Activated CD8-positive, alpha-beta memory T cell treated with anti-CD3 and anti-CD28 coated beads, Interleukin-2, amount 10 ng/mL, durations not matched to agents 7 days and 5 days (primary cell): ENCODE measurements at places on chromosomes 6 and 20.

DNA sequence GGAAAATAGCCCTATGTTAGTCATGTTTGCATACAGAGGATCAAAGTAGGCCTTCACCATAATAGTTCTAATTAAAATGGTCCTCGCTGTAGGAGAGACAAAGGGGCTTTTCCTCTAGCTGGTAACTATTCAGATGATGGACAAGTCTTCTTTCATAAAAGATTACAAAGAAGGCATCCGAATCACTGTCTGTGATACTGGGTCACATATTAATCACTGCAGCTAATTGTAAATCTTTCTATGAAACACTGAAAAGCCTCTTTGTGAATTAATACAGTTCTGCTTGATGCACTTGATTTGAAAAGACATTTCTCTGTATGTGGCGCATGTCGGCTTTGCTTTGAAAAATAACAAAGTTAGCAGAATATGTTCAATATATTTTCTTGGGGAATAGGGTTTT, 520.8 kb downstream of the KIF16B start:
- DNase-seq, result no peak

GRCh38 chr6:42710316-42710715, 12.1 kb downstream of the PRPH2 start:
- DNase-seq, result no peak

DNA sequence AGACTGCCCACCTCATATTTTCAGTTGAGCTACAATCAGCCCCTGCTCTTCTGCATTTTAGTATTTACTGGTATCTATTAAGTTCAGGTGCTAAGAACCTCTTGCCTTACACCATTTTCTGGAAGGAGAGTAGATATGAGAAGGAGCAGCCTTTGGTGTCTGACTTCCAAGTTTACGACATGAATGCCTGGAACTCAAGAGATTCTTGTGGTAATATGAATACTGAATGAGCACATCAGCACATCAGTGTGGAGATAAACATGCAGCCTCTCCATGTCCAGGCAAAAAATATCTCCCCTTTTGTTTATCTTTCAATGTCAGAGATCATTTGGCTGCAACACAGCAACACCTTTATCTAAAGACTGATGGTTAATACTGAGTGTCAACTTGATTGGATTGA, 65.8 kb upstream of the THEMIS start:
- no peak for DNase-seq

DNA sequence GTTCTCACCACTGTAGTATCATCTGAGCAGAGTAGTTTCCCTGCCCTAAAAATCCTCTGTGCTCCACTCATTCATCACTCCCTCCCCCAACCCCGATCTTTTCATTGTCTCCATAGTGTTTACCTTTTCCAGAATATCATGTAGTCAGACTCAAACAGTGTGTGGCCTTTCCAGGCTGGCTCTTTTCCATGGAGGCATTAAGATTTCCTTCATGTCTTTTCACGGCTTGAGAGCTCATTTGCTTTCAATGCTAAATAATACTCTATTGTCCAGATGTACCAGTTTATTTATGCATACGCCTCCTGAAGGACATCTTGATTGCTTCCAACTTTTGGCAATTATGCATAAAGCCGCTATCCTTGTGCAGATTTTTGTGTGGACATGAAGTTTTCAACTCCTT, 235.8 kb downstream of the PHACTR1 start:
- DNase-seq, result no peak

DNA sequence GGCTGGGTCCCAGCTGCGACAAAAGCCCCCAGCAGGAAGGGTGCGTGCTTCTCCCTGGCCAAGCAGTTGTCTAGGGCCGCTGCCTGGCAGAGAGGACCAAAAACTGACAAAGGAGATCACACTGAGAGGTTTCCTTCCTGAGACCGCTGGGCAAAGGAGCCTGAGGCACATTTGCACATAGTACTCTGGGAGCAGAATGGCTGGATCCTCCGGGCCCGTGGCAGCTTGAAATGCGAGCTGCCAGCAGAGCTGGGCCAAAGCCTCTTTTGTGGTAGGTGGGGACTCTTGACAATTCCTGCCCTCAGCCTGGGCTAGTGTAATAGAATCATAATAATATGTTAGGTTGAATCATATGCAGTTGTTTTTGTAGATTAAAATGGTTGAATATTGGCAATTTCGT, 33.1 kb upstream of the RNF8 start:
- DNase-seq, result no peak
